ENCODE measurements at places on chromosomes 2 and 18.
A peak's percentile ranks its signal among the peaks of the same experiment; 100 is the strongest.

DNA sequence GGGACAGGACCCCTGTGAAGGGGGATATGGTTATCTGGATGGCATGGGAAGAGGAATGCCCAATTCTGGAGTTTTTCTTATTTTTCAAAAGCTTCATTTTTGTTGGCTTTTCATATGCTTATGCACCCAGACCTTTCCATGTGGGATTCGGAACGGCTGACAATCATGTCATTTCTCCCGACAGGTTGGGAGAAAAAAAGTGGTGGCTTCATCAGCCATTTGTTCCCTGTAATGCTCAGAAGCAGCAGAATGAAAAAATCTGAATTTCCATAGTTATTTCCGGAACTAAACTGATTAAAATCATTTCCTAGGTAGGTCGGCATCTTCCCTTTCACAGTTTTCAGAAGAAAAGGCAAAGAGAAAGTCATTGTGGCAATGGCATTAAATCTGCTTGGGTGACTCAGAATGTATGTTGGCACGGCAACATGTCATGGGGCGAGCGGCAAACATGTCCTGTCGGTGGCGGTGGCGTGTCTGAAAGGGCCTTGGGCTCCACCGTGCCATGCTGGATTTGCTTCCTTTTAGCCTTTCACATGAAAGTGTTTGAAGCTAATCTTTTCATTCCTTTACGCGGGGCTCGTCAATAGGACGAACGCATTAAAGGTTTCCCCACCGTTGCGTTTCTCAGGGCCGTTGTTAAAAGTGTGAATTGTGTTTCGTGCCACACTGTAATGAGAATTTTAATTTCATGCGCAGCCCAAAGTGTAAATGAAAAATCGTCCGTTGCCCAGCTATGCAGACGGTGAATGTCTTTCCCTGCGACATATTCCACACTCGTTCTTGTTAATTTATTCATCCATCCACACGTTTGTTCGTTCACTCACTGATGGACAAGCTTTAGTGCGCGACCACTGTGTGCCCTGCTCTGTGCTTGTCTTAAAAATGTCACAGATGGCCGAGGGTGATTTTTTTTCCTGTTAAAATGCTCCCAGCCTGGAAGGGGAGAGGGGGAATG lies 18.5 kb downstream of the ACKR3 start:
- DNase-seq: no peak

GRCh38 chr2:154664248-154664647 lies 34.2 kb upstream of the KCNJ3 start:
- DNase-seq: no peak

DNA sequence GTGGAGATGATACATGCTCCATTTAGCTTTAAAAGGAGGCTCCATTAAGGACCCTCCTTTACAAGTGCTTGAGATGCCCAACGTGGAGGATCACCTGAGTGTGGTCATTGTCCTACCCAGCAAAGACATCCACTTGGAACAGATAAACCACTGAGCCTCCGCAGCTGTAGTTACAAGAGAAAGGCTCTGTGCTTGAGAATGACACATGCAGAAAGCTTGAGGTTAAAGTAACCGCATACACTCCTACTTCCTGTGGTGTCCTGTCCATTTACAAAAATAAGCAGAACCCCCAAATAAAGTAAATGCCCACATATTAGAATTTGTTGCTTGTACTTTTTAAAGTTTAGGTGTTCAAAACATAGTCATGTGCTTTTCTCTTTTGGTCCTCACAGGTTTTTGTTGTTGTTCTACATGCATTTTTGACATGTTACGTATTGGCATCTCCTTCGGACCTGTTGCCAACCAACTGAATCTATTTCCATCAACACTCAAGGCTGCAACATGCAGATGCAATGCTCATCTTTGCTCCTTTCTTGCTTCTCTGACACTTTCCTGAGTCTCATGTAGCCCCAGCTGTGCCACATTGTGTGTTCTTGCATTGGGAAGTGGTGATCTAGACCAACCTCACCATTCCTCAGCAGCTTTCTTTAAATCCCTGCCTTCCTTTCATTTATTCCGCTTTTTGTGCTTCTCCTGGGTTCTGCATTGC lies 56.0 kb downstream of the SERPINB7 start:
- peak; percentile 6 for DNase-seq

- no peak for DNase-seq
Measured at GRCh38 chr2:122843503-122843902, 1088.1 kb downstream of the TSN start.

- no peak for DNase-seq
Measured at GRCh38 chr2:147352264-147353071, 492.4 kb upstream of the ACVR2A start.

DNA sequence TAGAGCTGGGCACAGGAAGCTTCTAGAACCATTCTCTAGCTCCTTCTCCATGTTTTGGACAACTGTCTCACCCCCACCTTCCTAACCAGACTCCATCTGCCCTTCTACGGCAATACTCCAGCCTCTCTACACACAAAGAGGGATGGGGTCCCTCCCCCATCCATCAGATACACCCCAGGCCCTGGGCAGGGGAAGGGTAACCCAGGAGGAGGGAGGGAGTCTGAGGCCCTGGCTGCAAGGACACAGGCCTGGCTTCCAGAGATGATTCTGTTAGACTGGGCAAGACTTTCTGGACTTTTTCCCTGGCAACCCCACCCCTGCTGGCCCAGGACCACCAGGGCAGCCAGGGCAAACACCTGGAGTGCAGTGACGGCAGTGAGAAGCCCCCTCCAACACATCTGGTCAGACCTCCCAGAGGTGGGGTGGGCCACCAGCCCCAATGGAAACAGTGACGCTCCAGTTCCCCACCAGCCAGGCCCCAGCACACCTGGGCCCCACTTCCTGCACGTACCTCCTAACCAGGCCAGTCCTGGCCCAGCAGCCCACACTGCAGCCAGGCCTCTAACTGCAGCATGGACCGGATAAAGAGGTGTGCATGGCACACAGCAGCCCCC lies 6.5 kb downstream of the CYP26B1 start:
- no peak for DNase-seq

DNA sequence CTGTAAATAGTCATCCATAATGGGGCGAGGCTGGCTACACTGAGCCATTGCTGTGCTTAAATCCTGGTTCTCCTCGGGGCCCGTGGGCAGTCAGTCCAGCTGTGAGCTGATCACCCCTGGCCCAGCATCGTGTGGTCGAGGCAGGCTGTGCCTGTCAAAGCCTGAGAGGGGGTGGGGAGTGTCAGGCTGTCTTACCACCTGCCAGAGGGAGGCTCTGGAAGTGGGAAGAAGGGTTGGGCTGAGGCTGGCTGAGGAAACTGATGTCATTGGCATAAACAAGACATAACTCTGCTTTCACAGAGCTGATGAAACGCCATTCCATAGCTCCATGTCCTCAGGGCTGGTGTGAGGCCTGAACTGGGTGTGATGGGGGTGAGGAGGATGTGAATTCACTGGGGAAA lies 49.7 kb downstream of the KLHL29 start:
- DNase-seq: no peak

- no peak for DNase-seq
Measured at GRCh38 chr2:167293172-167293781, 405.0 kb downstream of the XIRP2 start.

GRCh38 chr2:12915787-12916186 lies 199.1 kb downstream of the TRIB2 start:
- no peak for DNase-seq

GRCh38 chr2:64311948-64312621 lies 141.9 kb upstream of the LGALSL start:
- no peak for DNase-seq

- no peak for DNase-seq
Measured at GRCh38 chr18:434410-434809, 66.1 kb downstream of the COLEC12 start.

GRCh38 chr2:97724946-97725688 lies 11.7 kb downstream of the ZAP70 start:
- DNase-seq: no peak

DNA sequence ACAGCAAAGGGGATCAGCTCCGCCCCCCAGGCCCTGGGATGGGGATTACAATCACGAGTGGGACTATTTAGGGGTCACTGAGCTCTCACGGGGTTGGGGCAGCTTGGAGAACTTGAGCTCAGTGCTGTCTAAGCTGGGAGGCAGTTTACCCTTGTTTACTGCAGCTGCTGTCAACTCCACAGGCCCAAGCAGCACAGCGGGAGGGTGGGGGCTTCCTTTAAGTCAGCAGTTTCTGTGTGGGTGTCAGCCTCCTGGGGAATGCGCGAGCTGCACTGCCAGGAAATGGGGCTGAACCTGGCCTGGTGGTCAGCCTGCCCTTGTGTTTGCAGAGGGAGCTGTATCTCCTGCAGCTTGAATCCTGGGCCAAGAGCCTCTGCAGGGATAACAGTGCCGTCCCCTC lies 29.8 kb downstream of the TOGARAM2 start:
- DNase-seq: peak; percentile 66

DNA sequence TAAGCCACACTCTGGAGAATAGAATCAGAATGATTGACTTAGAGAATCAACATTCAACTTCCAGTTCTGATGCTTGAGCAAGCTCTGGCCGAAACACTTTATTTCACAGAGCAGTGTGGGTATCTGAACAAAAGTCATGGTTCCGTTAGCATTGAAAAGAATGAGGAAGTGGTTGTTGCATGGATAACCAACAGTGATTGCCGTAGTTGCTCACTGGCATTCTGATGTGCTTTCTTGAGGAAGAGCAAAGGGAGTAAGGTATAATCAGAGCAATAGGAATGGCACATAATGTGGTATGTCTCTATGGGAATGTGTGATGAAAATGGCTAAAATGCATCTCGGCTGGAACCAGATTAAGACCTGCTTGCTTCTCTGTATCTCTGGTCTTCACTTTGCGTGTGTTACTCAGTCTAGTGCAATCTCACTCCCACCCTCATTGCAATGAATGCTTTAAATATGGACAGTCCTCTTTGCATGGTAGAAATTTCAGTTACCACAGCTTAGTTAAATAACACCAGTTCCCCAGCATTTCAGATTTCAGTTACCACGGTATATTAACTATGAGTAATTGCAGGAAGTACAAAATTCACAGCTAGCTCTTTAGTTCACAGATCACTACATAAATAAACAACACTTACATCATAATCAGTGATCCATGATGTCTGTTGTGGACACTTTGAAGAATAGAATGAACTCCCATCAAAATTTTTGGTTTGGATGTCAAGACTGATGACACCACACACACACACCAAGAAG lies 7.8 kb upstream of the RAB12 start:
- peak; percentile 8 for DNase-seq

DNA sequence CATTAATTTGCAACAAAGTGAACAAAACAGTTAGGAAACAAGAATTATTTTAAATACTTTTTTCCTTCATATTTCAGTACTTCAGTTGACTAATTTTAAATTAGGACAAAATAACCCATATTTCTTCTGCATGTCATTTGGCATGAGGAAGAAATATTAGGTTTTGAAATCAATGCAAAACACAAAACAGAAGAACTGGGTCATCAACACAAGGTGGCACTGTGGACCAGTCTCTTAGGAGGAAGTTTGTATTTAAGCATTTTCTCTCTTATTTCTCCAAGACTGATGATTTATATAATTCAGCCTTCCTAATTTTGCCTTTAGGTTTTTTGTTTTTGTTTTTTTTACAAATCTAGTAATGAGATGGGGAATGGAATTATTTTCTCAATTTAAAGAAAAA lies 352.8 kb upstream of the KCNH7 start:
- DNase-seq: no peak

DNA sequence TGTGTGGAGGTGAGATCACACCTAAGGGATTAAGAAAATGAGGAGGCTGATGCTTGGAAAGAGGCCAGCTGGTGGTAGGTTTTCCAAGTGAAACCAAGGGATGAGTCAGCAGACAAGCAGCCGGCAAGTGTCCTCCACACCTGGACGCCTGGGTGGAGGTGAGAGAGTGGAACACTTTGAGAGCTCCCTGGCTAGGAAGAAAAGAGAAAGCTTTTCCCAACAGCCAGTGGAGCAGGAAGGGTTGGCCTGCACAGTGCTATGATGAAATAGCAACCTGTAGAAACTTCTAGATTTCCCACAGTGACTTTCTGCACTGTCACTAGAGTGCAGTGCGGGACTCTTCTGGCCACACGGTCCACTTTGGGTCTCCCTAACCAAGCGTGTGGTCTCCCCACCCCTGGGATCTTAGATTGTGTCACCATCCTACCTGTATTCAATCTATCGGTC lies 19.6 kb upstream of the IL37 start:
- DNase-seq: no peak

DNA sequence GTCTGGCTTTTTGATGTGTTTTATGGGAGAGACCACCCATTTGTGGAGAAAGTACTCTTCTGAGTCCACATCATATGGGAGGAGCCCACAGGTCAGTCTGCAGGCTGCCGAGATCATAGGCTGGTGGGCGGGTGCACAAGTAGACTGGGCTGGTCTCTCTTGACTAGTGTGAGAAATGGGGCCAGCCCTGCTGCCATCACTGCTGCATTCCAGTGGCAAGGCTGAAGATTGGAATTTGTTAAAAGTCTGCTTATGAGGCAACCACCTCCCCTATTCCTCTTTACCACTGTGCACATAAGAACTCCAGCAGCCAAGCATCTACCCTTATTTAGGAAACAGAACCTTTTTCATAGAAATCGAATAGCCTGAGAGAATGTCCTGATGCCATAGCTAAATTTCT lies 200.7 kb downstream of the DIS3L2 start:
- no peak for DNase-seq

GRCh38 chr2:114784890-114785583 lies 342.6 kb downstream of the DPP10 start:
- no peak for DNase-seq

- no peak for DNase-seq
Measured at GRCh38 chr2:238430781-238431180, 4.1 kb downstream of the ASB1 start.

DNA sequence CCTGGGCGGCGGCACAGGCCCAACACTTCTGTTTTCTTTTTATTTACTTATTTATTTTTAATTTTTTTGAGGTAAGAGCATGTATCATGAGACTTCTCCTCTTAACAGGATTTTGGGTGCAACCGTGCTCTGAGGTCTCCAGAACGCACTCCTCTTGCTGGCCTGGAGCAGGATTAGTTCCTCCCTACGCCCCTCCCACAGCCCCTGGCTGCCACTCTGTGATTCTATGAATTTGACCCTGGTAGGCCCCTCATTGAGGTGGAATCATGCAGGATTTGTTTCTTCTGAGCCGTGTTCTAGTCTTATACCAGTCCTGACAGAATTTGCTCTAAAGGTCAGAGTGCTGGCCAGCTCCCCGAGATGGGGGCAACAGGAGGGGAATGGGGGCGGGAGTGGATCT lies 106.5 kb upstream of the HS6ST1 start:
- DNase-seq: no peak

DNA sequence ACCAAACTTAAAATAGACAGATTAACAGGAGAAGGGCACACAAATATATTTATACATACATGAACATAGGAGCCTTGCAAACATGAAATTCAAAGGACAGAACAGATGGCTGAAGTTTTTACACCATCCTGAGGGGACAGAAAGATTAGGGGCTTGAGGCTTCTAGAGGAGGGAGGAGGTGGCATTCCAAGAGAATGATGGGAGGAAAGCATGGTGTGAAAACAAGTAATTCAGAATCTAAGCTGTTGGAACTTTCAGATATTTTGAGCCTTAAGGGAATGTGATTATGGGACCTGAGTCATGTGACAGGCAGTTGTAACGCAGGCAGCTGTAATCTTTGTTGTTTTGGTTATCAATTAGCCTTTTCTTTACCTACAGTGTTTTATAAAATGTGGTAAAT lies 225.2 kb upstream of the SPOPL start:
- no peak for DNase-seq

Measured in CD4-positive, alpha-beta T cell treated with Interleukin-17A for 1 hour (primary cell).